ENCODE measurements at places on chromosomes 12 and 14.

- no peak for DNase-seq
Measured at GRCh38 chr12:13981296-13981962, at the start of gene GRIN2B. GRIN2B (minus strand) TSS chr12:13981602; CDS start chr12:13866208, 115,394 bp downstream.

GRCh38 chr14:49494836-49495235 lies 91.3 kb downstream of the RPS29 start:
- DNase-seq, result no peak

DNA sequence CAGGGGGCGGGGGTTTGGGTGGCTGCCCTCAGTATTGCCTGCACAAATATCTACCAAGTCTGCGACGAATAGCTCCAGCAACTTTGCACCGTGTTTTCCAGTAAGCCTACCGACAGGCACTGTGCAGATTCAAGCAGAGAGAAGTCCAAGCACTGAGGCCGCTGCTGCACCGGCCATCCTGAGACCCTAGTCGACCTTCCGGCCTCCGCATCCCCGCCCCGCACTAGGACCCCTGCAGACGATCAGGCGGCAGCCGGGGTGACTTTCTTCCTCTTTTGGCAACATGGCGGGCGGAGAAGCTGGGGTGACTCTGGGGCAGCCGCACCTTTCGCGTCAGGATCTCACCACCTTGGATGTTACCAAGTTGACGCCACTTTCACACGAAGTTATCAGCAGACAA lies at the start of gene EIF2S3B:
Gene EIF2S3B (plus strand): TSS at position 271 of the 400 bp plus-strand sequence. CDS start 13 bp downstream, at position 284.
- DNase-seq, result no peak

GRCh38 chr14:54188064-54188666 lies 208.6 kb upstream of the CDKN3 start:
- DNase-seq, result no peak

GRCh38 chr14:49966971-49967630 lies 74.2 kb downstream of the ARF6 start:
- no peak for DNase-seq

- DNase-seq, result no peak
Measured at GRCh38 chr14:24289649-24290280, 9.8 kb downstream of the DHRS1 start.

GRCh38 chr12:1797011-1797901 lies 23.1 kb upstream of the LRTM2 start:
- no peak for DNase-seq

DNA sequence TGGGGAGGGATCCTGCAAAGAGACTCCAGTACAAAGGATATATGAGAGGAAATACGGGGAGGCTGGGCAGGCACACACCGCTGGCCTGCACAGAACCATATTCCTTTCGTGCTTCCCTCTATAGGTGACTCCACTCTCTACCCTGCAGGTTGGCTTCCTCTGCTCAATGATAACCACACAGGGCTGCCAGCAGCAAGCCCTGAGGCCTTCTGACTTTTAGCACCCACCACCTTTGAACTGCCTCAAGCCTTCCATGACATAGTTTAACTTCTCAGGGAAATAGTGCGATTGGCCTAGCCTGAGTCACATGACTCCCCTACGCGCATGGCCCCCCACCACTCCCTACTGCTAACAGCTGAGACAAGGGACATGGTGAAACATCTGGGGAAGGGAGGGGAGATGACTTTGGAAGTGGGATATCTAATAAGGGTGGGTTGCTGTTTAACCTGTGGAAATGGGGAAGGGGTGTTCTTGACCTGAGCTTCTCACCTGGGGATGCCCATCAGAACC lies 3.0 kb upstream of the FOXN3 start:
- DNase-seq, result no peak

- DNase-seq, result no peak
Measured at GRCh38 chr12:68440068-68440581, 108.0 kb upstream of the MDM1 start.

GRCh38 chr12:13769966-13770365 lies 211.4 kb downstream of the GRIN2B start:
- no peak for DNase-seq

DNA sequence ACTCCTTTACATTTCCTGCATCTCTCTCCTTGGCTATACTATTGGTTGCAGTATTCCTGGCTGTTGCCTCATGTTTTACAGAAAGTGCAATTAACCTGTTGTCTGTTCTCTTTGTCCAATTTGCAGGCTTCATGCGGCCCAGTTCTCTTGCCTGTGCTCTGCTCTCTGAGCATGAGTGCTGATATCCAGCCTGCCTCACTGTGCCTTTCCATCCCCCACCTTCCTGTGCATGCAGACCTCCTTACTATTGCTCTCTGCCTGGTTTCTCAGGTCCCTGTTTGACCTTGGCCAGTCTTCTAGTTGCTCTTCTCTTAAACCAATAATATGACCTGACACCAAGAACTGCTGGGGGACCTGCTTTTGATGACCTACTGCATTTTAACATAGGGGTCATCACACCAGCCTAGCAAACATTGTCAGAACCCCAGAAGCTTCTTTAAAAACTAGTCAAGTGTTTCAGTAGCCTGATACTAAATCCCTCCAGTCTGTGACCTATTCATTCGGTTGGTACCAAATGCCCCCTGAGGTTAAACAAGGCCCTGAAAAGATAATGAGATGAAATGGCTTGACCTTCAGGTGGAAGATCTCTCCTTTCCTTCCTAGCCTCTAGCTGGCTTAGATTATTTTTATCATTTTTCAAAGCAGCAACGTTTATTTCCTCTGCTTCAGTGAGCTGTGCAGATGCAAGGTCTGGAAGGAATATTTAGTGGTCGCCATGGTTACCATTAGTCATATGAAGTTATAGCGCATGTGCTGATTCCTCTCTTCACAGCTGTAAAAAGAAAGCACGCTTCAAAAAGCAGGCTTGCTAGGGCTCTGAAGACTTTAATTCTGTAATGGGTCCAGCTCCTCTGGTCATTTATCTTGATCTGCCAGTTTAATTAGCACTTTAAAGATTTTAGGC lies 216.5 kb downstream of the PHLDA1 start:
- no peak for DNase-seq

DNA sequence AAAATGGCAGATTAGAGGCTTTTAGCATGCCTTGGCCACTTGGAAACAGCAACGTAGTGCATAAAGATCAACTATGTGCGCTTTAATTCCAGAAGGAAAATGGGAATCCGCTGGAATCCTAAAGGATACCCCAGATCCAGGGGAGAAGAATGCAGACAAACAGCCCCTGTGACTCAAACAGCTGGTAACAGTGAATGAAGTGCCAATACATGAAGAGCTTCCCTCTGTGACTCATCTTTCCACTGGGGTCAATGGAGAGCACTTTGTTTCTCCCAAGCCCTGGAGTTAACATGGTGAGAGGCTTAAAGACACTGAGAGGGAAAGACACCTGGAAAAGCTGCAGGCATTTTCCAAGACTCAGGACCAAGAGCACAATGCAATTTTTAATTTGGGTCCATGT lies 263.1 kb downstream of the CEP128 start:
- no peak for DNase-seq

GRCh38 chr12:77609016-77609415 lies 221.7 kb upstream of the NAV3 start:
- DNase-seq, result no peak

- no peak for DNase-seq
Measured at GRCh38 chr12:88693837-88694445, 113.7 kb upstream of the KITLG start.

DNA sequence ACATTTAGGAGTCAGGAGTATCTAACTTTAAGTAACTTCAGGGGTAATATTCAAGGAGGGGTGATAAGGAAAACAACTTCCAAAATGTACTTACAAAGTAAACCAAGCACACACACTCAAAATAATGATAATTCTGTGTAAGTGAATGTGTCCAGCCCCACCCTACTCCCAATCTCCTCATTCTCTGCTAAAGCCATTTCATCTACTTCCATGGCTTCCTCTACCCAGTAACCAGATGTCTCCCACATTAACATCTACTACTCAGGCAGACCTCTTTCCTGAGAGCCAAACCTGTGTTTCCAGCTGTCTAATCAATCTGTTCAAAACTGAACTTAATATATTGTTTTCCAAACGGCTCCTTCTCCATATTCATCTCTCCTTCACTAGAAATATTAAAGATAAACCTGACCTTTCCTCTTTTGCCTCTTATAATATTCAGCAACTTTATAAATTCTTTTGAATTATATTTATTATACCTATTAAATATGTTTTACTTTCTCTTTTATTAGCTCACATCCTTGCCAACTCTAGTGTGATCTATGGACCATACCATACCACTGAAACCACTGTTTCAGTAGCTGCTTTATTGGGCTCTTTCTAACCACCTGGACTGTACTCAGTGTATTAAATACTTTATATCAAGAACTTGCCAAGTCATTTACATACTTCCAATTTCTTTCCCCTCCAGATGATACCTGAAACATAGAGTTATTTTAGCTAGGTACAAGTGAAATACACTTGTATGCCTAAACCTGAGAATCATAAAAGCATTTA lies 170.7 kb downstream of the PPFIA2 start:
- no peak for DNase-seq

DNA sequence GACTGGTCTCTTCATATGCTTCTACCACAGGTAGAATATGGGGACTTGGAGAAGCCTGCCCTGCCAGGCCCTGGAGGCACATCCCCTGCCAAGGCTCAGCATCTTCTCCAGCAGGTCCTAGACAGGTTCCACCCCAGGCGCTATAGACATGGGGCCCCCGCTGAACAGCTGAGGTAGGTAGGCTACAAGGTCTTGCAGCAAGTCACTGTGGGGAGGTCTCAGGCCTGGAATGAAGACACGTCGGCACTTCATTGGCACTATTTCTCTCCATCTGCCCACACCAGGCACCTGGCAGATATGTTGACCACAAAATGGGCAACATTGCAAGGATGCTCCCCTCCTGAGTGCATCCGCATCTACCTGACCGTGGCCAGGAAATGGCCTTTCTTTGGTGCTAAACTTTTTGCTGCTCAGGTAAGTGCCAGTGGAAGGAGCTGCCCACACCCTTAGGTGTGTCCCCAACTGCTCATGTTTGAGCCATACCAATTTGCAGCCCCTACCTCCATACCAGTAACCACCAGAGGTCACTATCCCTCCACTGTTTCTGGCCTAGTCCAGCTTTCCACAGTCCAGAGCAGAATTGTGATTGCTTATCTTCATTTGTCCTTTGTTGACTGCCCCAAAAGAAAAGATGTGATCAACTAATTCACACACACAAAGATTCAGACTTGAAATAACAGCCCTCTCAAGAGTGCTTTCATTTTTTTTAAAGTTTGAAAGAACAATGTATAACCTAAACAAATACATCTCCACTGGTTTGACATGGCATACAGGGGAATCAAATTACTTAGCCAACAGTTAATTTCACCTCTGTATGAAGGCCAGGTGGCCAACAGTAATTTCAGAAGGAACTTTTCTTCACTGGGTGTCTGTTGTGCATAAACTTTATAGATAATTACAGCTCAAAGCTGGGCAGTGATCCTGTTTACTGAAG lies 16.1 kb downstream of the PIGH start:
- peak; percentile 3 for DNase-seq

DNA sequence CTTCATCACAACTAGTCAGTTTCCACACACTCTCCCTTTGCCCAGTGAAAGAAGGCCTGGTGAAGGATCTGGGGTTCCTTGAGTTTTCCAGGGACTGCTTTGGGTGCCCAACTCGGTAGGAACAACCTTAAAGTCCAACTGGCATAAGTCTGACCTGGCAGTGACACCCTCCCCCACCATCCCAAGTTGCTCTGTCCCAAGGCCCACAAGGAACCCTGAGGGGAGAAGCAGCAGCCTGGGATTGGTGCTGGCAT lies 1.6 kb downstream of the KMT2D start:
- no peak for DNase-seq

DNA sequence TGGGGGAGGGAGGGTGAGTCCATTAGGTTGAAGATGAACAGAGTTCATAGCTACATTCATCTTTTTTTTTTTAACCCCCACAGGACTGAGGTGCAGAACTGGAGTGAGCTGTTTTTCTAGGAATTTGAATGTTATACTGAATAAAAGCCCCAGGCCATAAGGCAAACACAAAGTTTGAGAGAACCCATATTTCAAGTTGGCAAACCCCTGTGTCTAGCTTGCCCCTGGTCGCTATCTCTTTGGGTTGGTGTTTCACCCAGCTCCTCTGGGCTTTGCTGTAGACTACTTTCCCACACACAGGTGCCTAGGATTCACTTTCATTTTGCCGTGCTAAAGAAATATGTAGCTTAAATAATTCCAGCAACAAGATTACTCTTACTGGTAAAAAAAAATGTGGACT lies 5.2 kb upstream of the LMO3 start:
- no peak for DNase-seq

- DNase-seq, result no peak
Measured at GRCh38 chr12:115416869-115417268, 732.9 kb upstream of the TBX3 start.
